NCI-H187 (cell line): ENCODE measurements at places on chromosomes 16 and 17.

DNA sequence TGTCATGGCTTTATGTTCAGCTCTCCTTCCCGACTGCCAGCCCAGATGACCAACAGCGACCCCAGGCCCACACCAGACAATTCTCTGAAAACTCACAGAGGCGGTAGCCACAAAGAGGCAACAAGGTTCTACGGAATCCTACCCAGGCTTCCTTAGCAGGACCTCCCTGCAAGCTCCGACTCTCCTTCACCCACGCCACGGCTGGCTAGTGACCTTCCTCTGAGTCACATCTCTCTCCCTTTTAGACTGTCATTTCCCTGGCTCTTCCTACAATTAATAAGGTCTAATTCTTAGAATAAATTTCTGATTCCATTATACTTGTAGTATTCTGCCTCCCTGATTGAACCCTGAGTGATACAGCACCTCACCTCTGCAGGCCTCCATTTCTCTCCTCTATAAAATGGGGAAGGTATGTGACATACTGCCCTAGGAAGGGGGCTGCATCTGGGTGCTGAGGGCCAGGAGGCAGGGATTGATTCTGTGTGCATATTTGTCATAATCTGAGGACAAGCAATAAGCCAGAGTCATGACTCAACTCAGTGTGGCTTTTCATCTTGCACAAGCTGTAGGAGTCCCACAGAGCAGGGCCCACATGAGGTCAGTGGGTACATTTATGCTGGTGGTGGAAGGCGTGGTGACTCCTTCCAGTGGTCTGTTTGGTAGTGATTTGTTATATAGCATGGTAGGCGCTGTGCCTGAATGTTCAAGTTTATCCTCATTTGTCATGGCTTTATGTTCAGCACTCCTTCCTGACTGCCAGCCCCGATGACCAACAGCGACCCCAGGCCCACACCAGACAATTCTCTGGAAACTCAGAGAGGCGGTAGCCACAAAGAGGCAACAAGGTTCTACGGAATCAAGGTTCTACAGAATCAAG is 46.2 kb downstream of the SMPD3 start:
- no peak for DNase-seq

GRCh38 chr17:45103269-45103795 is 29.0 kb downstream of the PLCD3 start:
- DNase-seq, result no peak

- no peak for DNase-seq
Observed at GRCh38 chr16:58638148-58639036, 8.8 kb upstream of the CNOT1 start.

DNA sequence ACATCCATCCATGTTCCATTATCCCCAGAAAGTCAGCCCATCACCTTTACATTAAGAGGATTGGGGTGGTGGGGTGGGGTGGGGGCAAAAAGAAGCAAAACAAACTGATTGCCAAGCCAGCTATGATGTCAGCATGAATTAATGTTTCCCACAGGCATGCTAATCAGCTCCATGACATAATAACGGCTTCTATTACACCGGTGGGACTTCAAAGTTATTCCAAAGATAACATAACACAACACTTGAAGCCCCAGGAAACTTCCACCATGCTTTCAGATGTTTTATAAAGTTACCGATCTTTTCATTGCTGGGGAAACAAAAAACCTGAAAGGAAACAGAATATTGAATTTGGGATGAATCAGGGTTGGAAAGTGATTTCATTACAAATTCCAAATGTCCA is 155.9 kb upstream of the IRX5 start:
- no peak for DNase-seq

DNA sequence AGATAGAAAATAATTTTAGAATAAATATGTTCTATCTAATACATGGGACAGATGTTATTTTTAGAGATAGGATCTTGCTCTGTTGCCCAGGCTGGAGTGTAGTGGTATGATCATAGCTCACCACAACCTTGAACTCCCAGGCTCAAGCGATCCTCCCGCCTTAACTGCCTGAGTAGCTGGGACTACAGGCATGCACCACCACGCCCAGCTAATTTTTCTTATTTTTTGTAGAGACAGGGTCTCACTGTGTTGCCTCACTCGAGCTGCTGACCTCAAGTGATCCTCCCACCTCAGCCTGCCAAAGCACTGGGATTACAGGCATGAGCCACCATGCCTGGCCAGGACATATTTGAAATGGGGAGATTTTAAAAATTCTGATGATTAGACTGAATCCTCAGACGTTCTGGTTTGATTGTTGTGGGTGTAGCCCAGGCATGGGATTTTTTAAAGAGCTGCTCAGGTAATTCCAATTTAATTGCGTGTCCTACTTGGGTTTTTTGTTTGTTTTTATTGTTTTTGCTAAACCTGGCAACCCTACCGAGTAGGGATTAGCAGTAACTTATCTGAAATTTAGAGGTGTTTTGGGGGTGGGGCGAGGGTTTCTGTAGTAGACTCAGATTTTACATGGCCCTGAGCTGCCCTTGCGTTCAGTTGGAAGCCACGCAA is 142.9 kb downstream of the RAB11FIP4 start:
- DNase-seq, result no peak

DNA sequence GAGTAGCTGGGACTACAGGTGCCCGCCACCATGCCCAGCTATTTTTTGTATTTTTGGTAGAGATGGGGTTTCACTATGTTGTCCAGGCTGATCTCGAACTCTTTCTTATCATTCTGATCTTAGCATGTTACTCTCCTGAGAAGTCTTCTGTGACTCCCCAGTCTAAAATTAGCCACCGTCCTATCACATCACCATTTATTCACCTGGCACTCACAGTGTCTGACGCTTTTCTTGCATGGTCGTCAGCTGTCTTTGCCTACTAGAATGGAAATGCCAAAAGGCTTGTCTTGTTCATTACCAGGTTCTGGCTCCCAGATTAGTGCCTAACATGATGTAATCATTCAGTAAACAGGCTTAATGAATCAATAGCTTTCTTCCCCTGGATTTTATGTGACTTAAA is 23.8 kb downstream of the TOM1L1 start:
- no peak for DNase-seq

GRCh38 chr17:33373273-33373672 is 80.2 kb upstream of the ASIC2 start:
- no peak for DNase-seq

GRCh38 chr17:77909236-77909635 is 49.3 kb upstream of the TNRC6C start:
- DNase-seq, result no peak

- DNase-seq, result no peak
Observed at GRCh38 chr17:50976951-50977472, 110.9 kb upstream of the TOB1 start.

DNA sequence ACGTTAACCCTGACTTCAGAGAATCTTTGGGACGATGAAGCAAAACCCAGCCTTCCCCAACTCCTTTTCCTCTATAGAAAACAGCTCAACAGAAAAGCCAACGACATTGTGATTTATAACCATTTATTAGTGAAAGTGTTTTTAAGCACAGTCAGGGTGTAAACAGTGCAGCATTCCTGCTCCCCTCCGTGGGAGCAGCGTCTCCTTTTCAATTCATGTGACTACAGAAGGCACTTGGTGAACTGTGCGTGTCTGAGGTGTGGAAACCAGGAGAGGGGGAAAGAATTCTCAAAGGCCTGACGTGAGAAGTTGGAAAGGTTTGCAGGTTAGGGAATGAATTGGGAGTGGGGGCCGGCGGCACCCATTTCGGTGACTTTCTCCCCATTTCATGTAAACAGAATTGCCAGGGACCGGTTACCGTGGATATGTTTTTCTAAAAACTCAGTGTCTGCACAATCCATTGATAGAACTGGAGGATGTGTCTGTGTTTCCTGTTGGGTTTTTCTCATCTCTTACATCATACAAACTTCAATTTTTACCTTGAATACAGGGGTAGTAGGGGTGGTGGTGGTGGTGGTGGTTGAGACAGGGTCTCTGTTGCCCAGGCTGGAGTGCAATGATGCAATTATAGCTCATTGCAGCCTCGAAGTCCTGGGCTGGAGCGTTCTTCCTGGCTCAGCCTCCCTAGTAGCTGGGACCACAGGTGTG is 53.1 kb downstream of the NDE1 start:
- DNase-seq, result no peak

DNA sequence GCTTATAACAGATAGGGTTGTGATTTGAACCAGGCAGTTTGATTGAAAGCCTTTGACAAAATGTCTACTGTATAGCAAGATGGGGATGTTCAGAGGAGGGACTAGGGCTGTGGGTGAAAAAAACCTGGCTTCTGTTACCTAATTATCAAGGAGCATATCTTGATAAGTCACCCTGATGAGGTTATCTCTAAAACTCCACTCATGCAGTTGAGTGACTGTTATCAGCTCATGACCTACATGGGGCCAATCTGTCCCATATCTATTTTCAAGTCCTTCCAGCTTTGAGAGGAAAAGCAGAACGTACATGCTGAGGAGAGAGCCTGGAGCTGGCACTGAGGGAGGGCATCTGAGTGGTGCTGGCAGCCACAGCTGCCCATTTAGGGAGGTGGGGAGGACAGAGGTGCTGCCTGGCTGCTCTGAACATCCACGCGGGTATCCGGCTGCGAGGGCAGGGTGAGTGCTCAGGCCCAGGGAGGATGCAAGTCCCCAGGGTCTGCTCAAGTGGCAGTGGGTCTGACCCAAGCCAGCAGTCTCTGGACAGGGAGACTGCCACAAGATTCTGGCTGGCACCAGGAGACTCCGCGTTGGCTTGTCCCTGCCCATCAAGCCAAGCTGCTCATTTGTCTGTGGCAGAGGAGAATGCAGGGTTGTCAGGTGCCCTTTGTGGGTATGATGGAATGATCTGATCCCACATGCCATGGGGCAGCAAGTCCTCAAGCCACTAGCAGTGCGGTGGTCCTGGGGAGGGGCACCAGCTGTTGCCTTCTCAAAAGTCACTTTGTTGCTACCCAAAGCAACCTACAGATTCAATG is 29.2 kb downstream of the ATPAF2 start:
- DNase-seq, result no peak

DNA sequence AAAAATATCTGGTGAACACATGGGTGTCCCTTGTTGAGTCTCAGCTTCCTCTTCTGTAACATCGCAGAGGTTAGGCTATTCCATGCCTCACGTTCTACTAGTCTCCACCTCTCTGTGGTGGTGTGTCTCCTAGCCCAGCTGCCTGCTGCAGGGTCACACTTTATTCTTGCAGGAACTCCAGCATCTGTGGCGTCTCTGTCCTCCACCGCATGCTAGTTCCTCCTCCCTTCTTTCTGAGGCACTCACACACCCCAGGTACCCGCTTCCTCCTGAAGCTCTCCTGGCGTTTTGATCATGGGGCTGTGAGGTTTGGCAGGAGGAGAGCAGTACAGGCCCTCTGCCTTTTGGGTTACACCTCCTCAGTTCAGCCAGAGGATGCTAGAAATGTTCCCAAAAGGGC is 9.9 kb upstream of the TEX2 start:
- no peak for DNase-seq

GRCh38 chr17:7977039-7977438 is 25.4 kb upstream of the GUCY2D start:
- no peak for DNase-seq

DNA sequence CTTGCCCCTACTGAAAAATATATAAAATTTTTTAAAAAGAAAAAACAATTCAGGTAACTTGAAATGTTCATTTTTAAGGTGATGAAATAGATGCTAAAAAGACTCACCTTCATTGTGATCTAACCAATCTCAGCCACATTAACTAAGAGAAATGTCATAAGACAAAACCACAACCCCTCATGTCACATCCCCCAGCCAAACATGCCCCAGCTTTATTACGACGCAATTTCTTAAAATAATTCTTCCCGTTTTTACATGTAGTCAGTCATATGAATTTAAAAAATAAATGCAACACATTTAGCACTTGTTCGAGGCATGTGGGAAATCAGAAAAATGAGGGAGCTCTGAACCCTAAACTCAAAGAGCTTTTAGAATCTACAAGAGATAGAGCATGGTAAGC is 9.5 kb downstream of the AMFR start:
- no peak for DNase-seq

DNA sequence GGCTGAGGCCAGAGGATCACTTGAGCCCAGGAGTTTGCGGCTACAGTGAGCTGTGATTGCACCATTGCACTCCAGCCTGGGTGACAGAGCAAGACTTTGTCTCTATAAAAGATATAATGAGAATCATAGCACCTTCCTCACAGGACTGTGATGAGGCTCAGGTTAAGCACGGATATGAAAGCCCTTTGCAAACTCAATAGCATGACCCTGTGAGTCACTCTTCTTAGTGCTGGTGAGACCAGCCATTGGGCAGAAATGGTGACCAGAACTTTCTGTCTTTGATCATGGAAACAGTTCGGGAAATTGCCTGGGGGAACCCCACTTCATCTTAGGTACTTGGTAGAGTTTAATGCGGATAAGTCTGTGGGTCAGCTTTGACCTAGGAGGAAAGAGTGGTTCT is 144.2 kb downstream of the PRKCB start:
- DNase-seq, result no peak

DNA sequence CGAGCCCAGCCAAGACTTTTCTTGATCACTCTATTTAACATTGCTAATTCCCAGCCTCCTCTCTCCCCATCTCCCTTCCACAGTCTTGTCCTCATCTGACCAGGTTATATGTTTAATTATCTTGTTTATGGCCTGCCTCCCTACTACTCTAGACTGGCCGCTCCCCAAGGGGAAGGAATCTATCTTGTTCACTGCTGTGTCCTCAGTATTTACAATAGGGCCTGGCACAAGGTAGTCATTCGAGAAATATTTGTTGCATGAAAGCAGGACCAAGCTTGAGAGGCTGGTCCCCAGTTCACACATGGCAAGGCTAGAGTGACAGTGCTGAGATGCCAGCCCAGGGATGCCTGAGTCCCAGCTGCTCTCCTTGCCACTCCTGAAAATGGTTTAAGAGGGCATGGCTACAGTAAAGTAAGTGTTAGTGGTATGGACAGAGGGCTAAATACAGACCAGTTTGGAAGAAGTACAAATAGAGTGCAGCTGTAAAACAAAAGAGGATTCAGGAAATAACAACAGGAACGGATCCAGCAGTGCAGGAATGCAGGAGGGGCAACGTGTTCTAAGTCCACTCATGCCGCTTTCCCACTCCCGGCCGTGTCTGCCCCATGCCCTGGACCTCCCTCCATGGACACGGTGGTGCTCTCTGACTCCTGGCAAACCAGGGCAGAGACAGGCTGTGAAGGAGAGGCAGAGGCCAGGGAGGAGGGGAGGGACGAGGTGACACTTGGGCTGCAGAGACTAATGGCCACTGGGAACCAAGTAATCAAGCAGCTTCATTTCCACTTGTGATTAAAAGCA is 65.6 kb downstream of the TOM1L2 start:
- DNase-seq, result no peak
